ENCODE measurements at places on chromosomes 16 and 17.

GRCh38 chr17:5282642-5283217, 646 bp downstream of the RABEP1 start:
- DNase-seq, result no peak

- no peak for DNase-seq
Observed at GRCh38 chr16:16083421-16084156, 134.2 kb downstream of the ABCC1 start.

GRCh38 chr17:36755586-36755985, 154.2 kb downstream of the MRM1 start:
- peak; percentile 45 for DNase-seq

GRCh38 chr17:76353004-76353598, 615 bp downstream of the PRPSAP1 start:
- peak; percentile 23 for DNase-seq

GRCh38 chr17:67509390-67510287, 132.6 kb downstream of the PITPNC1 start:
- DNase-seq, result no peak

GRCh38 chr16:66050991-66051390, 315.5 kb upstream of the CDH5 start:
- no peak for DNase-seq

- no peak for DNase-seq
Observed at GRCh38 chr16:55628306-55628968, 27.4 kb upstream of the SLC6A2 start.

GRCh38 chr16:76755496-76755895, 435.5 kb upstream of the MON1B start:
- DNase-seq, result no peak

- no peak for DNase-seq
Observed at GRCh38 chr16:51698647-51699046, 547.6 kb upstream of the SALL1 start.

GRCh38 chr17:64209356-64209941, 53.6 kb downstream of the TEX2 start:
- DNase-seq, result no peak

DNA sequence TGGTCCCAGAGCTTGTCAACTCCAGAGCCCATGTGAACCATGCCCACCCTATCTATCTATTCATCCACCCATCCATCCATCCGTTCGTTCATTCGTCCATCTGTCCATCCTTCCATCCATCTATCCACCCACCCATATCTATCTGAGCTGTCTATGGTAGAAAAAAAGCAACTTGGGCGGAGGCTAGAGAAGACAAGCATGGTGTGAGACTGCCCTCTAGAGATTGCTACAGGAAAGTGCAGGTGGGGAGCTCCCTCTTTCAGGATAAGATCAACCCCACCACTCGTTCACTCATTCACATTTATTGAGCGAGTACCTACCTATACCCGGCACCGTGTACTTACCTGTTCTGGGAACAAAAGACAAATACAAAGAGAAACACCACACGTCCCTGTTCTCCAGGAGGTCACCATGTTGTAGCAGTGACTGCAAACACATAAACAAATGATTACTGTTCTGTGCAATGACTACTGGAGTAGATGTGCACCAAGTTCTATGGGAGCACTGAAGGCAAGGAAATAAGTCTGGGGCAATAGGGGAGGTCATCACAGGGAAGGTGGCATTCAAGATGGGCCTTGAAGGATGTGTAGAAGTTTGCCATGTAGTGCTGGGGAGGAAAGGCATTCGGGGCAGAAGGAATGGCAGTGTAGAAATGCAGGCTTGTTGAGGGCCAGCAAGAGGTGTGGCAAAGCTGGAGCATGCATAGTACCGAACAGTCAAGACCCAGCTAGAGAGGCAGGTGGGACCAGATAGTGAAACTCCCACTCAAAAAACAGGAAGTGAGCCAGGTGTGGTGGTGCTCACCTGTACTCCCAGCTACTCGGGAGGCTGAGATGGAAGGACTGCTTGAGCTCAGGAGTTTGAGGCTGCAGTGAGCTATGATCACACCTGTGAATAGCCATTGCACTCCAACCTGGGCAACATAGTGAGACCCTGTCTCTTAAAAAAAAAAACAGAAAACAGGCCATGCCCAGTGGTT, 13.4 kb upstream of the ATP5MC1 start:
- peak; percentile 67 for DNase-seq

Data from NCI-H1092 treated with DMSO at 0.1 percent for 48 hours (cell line).